ENCODE measurements at places on chromosomes 2 and 18.

GRCh38 chr2:66228128-66228547 lies 206.8 kb upstream of the MEIS1 start:
- DNase-seq = no peak

GRCh38 chr18:44842588-44843412 lies 162.1 kb downstream of the SETBP1 start:
- DNase-seq = no peak

GRCh38 chr2:241569831-241570281 lies 11.3 kb downstream of the BOK start:
- no peak for DNase-seq

DNA sequence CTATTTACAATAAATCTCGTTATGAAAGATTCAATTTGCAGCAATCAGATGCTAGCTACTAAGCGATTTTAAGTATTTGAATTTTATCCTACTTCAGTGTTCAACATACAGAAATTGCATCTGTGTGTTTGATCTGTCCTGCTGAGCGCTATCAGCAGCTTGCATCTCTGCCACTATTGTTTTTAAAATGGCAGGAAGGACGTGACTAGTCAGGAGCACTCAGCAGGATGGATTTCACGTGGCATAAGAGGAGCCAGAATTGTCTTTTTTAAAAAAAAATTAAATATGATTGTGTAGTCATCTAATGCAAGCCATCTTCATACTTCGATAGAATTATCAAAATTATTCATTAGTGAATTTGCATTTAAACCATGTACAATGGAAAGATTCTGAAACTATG lies 2.8 kb upstream of the KLHL14 start:
- DNase-seq = no peak

DNA sequence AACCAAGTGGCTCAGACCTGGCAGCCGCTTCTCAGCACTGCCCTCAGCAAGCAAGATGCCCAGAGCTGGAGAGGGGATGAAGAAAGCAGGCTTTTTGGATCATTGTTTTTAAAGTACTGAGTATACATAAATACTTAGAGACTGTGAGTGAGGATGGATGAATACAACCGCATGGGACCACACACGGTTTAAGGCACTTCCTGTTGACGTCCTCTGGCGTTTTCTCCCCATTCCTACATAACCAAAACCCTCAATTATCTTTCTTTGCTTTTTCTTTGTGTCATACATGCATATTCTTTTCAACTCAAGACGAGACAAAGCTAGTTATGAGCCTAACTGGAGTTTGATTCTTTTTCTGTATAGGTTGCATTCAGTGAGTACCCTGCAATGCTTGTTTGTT lies 198.4 kb downstream of the GALR1 start:
- no peak for DNase-seq

DNA sequence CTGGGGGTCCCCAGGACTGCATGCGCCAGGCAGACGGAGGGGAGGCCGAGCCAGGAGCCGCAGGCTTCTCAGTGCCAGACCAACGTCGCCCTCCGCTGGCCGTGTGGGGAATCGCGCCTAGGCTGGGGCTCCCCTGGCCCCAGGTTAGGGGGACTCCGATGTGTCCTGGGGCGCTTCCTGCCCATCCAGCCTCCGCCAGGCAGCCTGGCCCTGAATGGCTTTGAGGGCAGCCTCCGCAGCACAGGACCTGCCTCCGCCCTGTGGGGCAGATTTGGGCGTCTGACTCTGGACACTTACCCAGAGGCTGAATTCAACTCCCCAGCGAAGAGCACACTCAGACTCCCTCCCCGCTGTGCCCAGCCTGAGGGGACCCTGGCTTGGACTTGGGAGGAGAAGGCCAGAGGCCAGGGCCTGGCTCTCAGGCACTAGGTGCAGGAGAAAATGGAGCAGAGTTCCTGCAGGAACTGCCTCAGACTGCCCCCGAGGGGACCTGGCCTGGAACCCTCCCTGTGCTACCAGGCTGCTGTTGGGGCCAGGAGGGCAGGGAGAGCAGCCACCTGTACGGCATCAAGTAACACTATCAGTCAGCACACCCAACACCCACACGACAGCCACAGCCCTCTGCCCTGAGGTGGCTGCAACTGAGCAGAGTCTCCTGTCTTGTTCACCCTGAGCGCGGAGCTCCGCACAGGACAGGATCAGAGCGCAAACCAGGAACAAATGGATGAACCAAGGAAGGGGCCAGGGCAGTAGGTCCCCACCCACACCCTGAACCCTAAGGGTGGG lies 597 bp upstream of the TEKT4 start:
- DNase-seq = no peak

- no peak for DNase-seq
These were observed 44.8 kb upstream of the SYT4 start for GRCh38 chr18:43322132-43322531.

DNA sequence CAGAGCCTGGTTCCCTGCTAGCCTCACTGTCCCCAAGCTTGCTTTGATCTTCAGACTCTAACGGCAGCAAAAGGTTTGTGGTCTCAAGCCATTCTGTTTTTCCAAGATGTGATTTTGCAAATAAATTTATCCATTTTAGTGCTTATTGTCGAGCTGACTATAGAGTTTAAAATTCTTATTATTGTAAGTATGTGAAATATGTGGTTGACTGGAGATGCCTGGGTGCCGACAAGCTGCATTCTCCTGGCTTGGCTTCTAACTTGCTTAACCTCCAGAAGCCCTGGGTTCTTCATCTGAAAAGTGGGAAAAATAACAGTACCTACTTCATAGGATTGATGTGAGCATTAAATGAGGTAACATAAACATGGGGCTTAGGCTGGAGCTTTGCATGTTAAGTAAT lies 9.9 kb upstream of the EDAR start:
- DNase-seq = no peak

GRCh38 chr2:68987021-68987503 lies 12.6 kb downstream of the GKN1 start:
- DNase-seq = no peak

- no peak for DNase-seq
These were observed 271.9 kb upstream of the CXCR4 start for GRCh38 chr2:136389809-136390208.

DNA sequence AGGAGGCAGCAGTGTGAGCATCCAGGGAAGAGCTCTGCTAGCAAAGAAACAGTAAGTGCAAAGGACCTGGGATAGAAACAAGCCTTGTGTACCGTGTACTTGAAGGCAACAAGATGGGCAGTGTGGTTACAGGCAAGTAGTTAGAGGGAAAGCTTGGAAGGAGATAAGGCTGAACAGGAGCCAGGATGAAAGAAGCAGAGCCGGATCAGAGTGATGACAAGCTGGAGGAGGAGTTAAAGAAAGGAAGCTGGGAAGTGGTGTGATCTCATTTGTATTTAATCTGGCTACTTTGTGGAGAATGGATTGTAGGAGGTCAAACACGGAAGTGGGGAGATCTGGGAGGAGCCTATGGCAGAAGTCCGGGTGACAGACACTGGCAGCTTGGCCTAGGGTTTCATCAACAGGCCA lies 44.7 kb upstream of the VPS54 start:
- DNase-seq = no peak

DNA sequence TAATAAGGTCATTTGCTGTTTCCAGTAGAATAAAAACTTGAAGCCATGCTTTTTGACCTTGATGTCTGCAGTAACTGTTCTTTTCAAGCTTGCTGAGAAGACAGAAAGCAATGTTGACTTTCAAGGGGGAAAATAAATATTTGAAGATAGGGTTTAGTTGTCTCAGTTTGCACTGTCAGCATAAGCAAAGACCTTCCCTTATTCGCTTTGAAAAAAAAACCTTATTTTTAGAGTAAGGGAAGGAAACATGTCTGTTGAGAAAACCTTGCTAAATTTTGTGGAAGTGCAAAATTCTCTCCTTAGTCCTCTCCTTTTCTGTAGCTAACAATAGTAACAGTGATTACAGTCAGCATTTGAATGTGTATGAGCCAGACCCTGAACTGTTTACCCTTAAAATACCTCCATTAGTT lies 43.1 kb downstream of the MAP4K4 start:
- no peak for DNase-seq

DNA sequence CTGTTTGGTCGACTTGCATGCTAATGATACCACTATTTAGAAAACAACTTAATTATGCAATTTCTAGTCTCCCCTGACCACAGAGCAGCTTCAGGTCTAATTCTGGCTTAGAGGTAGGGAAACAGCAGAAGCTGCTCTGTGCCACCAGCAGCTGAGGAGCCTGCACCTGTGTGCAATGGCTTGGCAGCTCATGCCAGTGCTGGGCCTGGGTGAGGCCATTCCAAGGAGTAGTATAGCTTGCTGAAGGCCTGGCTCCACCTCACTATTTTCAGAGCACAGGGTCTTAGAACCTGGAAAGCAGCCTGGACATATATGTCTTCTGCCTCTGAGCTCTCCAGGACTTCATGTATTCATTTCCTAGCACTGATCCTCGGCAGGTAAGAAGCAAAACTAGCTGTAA lies 62.8 kb downstream of the SPRED2 start:
- DNase-seq = no peak

DNA sequence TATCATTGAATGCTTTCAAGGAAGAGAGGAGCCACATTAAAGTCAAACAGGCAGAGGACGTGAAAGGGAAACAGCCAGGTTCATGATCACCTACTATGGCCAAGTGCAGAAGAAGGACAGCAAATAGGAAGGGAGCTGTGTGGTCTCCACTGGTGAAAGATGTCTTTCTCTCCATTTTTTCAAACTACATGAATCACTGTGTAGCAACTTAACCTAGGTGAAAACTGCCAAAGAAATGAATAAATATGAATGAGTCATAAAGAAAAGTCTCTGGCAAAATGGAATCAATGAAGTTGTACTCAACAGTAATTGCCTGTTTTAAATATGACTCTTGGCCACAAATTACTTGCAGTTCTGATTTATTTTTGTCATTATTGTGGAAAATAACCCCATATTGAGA lies 452.6 kb upstream of the PKDCC start:
- no peak for DNase-seq

DNA sequence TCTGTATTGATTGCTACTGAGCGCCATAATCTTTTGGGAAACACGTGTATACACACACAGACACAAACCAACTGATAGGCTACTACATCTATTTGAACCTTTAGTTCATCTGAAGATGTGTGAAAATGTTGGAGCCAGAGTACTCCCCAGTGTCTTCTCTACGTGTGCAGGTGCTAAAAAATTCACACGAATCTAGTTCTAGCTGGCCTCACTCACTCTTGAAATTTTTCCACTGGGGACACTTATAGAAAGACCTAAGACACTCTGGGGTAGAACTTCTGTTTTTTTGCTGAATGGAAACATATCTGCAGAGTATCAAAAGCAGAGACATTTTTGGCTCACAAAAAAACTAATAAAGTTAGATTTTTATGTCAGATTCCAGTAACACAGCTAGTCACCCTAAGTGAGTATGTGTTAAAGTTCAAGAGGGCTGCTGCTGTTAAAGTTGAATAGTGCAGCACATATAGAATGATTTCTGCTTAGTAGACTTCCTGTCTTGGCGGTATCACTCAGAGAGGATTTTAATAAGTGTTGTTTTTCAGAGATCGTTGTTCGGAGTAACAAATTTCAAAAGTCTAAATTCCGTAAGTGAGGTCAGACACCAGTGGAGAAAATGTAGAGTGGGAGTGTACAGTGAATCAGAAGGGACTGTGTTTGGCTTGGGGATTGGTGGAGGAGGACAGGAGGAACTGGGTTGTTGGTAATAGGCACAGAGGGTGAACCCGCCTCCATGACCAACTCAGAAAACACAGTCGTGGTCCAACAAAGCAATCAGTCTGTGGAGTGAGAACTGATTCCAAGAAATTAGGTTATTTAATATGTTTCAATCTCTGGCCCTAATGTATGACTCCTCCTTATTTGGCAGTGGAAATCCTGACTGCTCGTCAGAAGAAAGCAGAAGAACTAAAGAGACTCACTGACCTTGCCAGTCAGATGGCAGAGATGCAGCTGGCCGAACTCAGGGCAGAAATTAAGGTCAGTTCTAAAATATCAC lies 43.1 kb downstream of the KCTD18 start:
- DNase-seq = no peak

- DNase-seq = no peak
These were observed 81.2 kb upstream of the STK17B start for GRCh38 chr2:196252408-196253115.

DNA sequence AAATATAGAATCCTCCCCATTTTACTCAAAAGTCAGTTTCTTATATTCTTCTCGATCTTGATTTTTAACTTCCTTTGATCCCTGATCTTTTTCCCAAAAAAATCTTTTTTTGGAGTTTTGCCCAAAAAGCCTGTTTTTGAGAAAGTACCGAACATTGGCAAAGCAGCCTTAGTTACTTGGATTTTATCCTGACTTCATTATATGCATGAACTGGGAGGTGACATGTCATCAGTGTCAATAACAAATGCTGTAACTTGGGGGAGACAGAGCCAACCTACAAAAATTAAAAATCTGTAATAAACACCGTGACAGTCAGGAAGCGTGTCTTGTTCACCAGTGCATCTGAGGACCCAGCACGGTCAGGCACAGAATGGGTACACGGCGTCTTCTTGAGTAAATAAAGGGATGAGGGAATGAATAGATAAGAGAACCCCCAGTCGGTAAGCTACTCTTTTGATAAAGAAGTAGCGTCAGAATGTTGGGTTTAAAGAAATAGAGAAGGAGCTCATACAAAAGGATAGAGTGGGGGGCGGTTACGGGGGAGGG lies 24.9 kb downstream of the TRAPPC12 start:
- DNase-seq = no peak

DNA sequence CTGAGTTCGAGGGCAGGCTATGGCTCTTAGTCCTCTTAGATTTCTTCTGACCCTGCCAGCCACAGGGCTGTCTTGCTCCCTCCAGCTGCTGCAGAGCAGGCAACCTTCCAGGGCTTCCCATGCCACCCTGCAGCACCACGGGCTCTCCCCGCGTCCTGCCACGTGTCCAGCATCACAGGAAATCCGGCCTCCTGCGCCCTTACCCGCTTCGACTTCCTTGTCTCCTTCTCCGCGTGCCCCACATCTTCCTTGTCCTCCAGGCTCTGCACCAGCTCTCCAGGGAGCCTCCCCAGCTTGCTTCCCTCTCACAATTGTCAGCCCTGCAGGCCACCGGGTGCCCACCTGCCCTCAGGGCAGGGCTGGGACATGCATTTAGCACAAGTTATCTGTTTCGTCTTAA lies 253.5 kb downstream of the DCDC2C start:
- DNase-seq = no peak
